Activated T-cell treated with anti-CD3 and anti-CD28 coated beads for 24 hours (primary cell): ENCODE measurements at places on chromosomes 2 and 18.

DNA sequence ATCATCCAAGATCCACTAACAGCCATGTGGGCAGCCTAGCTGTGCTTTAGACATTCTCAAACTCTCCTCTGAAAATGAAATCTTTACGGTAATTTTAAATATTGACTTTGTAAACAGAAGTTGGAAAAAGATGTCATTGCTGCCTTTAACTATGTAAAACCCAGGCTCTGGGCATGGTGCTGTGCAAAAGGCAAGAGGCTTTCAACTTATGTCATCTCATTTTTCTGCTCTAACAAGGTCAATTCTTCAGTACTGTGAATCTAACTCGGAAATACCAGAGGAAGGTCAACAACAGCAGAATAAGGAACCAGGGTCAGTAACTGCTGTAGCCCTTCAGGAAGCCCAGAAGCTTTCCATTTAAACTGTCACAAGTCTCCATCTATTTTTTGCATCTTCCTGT, 37.0 kb upstream of the MPP4 start:
- no peak for DNase-seq

DNA sequence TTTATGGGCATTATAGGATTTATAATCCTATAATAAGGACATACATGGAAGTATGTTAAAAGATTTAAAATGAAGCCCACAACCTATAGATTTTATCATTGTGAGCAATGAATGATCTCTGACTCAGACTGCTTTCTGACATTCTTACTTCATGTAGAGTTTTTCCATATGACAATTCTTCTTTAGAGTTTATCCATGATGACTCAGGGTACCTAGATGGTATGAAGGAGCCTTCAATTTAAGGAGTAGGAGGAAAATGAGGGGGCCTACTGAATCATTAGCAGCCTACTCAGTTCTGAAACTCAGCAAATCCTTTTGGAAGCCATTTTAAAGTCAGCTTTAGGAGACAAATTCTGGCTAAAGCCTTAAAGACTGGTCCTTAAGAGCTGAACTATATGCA, 10.4 kb downstream of the PELI1 start:
- no peak for DNase-seq

DNA sequence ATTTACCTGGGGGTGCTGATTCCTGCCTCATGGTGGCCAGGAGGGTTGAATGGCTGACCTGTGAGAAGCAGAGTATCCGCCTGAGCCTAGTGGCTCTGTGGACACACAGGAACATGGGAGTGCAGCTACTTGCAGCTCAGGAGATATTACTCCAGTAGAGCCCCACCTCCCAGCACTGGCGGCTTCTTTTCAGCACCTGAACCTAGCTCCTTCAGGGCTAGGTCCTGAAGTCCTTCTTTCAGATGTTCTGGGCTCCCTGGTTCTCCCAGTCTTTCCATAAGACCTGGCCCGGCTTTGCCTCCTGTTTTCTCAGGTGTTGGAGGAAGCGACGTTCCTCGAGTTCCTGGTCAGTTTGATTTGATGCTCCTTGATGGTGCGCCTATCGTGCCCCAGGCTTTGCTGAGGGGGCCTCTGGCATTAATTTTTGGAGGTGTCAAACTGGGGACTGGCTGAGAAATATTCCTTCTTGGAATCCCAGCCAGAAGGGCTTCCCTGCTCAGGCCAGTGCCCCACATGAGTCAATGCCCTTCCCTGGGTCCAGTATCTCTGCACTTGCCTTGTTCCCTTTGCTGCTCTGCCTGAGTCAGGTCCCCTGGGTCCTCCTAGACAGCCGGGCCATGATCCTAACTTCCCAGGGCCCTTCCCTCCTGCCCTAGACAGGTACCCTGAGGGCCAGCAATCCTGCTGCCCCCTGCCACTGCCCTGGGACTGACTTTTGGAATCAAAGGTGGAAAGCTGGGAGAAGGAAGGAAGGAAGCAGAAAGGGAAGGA, 110.7 kb upstream of the HAAO start:
- no peak for DNase-seq

- DNase-seq = no peak
Observed at GRCh38 chr2:104781151-104781550, 72.8 kb upstream of the POU3F3 start.

- DNase-seq = no peak
Observed at GRCh38 chr2:67182884-67183283, 214.2 kb upstream of the ETAA1 start.

GRCh38 chr2:70897203-70897976, 38.3 kb upstream of the ATP6V1B1 start:
- no peak for DNase-seq

DNA sequence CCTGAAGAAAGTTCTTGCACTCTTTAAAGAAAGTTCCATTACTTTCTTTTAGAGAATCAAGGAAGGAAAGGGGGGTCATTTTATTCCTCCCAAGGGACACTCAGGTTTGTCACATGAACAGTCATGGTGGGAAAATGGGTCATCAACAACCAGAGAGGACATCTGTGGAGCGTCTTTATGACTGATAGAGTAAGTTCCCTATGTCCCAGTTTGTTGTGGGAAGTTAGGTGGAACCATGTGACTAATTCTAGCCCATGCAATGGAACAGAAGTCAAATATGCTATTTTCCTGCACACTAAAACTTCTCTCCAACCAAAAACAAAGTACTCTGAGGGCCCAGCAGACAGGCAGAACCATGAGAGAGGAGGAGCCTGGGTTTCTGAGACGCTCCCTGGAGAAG, 165.6 kb upstream of the SERTAD2 start:
- no peak for DNase-seq

DNA sequence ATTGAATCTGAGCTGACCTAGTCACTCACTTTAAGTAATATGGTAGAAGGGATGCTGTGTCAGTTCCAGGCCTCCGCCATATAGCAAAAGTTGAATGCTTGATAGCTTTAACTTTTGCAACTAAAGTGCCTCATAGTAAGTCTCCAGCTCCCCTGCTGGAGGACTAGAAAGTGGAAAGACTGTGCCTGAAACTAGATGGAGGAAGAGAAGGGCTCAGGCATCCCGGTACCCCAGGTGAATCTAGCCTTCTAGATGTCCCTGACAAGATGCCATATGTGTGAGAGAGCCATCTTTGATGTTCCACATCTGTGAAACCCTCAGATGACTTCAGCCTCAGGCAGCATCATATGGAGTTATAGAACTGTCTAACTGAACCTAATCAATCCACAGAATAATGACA, 21.0 kb downstream of the OTX1 start:
- no peak for DNase-seq
